ENCODE measurements at places on chromosomes 3 and 15.

GRCh38 chr3:69647511-69648110, 91.7 kb upstream of the MITF start:
- no peak for DNase-seq

DNA sequence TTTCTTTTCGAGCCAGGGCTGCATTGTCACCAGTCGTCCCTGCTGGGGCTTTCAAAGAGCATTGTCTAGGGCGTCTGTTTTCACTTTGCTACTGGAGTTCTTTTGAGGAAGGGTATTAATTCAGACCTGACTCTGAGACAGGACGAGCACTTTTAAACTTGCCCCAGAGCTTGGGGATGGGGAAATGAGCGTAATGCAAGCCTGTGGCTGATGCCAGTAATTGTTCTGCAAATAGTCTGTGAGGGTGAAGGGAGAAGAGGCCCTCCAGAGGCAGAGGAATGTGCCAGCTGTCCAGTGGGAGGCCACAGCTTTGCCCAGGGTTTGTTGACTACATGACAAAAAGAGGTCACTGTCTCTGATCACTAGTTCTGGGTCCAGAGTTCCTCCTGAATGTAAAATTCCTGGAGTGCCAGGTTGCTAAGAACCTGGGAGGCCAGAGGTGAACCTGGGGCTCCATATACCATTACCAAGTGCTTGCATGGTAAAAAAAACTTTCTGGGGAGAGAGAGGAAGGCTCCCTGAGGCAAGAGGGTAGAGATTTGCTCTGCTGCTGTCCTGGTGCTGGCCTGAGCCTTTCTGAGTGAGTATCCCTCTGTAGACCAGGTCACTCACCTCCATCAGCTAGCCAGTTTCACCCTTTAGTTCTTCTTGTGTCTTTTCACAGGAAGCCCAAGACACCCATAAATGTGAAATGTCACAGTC, 14.8 kb downstream of the EEFSEC start:
- DNase-seq, result no peak

DNA sequence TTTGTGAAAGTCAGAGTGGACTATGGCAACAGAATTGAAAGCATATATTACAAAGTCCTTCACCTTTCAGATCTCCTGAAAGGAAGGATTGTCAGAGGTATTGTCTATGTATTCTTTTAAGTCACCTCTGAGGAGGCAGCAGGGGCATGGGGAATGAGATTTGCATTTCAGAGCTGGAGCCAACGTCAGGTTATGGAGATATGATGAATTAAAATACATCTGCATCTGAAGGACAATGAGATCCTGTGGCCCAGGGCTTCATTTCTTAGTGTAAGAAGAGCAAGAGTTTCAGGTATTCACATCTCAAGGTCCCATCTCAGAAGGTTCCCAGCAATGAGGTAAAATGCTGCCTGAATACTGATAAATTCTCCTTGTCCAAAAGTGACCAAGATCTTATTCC, 695.8 kb downstream of the TUSC7 start:
- no peak for DNase-seq

- DNase-seq, result no peak
These were observed 4.6 kb downstream of the CACNA1D start for GRCh38 chr3:53498806-53499641.

DNA sequence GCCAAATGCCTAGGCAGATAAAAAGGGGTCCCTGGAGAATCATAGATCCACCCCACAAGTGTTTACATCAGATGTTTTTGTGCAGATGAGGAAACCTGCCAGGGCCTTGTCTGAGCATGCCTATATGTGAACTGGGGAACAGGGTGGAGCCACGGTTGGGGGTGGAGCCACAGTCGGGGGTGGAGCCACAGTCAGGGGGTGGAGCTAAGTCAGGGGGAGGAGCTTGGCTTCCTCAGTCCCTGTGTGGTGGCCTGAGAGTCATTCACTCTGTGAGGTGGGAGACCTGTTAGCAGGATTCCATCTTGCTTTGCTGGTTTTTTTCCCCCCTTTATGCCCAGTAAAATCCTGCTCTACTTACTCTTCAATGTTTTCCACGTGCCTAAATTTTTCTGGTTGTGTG, 57.8 kb upstream of the TGFBR2 start:
- no peak for DNase-seq

GRCh38 chr15:62173215-62173614, 8.1 kb upstream of the C2CD4B start:
- no peak for DNase-seq
